Suppressor macrophage (primary cell): ENCODE measurements at places on chromosomes 12 and 14.

GRCh38 chr12:54197010-54197409 lies 8.2 kb upstream of the SMUG1 start:
- DNase-seq: no peak

- peak; percentile 86 for DNase-seq
Observed at GRCh38 chr12:68406134-68406576, 74.0 kb upstream of the MDM1 start.

GRCh38 chr12:115572440-115572839 lies 705.1 kb downstream of the MED13L start:
- DNase-seq: peak; percentile 8

GRCh38 chr14:104215706-104216334 lies 77.4 kb downstream of the KIF26A start:
- DNase-seq: no peak

DNA sequence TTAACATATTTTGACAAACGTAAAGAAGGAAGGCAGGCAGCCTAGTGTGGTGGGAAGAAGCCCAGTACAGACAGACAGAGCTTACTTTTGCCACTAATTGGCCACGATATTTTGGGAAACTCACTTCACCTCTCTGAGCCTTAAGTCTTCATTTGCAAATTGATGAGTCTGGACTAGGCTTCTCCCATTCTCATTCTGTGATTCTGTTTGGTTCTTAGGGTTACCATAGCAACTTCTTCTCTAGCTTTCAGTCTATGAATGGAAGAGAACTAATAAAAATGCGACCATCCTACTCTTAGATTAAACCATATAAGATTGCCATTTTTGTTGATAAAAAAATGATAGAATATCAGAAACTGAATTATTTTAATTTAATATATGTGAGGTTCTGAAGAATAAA lies 210.5 kb downstream of the SNAPC1 start:
- DNase-seq: no peak

- no peak for DNase-seq
Observed at GRCh38 chr12:65536876-65537681, 258.6 kb downstream of the MSRB3 start.

GRCh38 chr12:109709401-109709991 lies 4.1 kb upstream of the FAM222A start:
- DNase-seq: no peak
